Skeletal muscle cell (primary cell): ENCODE measurements at places on chromosomes 6 and 20.

DNA sequence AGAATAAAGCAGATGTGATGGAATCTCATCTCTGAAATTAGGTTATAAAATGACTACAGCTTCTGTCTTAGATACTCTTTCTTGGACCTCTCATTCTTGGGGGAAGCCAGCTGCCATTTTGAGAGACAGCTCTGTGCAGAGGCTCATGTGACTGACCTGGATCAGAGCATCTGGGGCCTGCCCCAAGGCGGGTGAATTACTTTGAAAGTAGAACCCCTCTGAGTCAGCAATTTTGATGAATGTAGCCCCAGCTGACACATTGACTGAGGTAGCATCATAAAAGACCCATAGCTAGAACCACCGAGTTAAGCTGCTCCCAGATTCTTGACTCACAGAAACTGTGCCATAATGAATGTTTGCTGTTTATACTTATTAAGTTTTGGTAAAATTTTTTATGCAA lies 124.5 kb downstream of the THEMIS start:
- DNase-seq = no peak

- DNase-seq = no peak
These were observed 6.0 kb upstream of the RNF182 start for GRCh38 chr6:13918686-13919250.

DNA sequence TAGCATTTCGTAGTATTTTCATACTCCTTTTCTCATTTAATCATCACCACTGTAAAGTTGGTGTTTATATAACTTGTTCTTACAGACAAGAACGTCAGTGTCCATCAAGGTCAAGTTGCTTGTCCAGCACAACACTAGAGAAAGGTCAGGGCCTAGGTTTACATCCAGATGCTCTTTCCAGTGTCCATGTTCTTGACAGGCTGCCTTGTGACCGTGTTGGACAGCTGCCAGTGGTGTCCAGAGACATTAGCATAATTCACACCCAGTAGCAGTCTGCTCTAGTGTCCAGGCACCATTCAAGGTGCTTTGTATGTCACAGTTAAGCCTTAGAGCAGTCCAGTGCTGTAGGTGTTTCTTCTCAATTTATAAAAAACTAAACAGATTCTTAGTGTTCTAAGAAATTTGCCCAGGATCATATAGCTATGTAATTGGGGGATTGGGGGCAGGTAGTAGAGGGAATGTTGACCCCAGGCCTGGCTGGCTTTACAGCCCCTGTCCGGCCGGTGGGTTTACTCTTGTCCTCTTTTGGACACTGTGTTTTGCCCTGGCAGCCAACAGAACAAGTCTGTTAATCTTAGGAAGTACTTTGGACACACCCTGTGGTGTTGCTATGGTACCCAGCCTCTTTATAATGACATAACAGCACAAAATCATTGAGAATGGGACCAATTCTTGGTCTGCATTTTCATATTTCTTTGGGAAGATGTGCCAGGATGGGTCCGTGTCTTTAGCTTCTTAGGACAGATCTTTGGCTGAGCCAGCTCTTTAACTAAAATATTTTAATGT lies 8.0 kb downstream of the STK35 start:
- DNase-seq = no peak

DNA sequence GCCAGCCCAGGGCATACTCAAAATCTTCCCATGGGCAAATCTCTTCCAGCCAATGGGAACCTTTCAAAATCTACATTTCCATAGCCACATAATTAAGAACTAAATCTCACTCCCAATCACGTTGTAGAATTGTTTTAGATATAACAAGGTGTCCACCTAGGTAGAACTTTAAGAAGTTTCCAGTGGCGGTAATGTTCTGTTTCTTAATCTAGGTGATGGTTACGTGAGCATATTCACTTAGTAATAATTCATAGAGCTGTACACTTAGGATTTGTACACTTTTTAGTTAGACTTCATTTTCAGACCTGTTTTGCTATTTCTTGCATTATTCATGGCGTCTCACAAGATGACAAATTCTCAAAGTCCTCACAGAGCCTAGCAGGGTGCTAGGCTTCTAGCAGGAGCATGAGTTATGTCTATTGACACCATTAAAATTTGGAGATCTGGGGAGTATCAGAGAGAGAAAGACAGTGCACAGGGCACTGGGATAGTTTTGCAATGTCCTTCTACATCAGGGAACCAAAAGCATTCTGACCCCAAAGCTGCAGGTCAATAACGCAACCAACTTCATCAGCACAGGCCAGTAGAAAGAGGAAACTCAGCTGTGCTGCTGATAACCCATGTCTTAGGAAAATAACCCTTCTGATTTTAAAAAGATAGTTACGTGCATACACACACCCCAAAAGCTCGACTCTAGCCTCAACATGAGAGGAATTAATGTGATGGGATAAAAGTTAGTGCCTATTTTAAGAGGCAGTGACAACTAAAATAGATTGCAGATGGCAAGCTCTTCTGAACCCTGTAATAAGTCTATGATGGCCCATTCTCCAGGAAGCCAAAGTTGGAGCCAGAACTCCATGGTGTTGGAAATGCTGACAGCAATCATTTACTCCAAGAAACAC lies 518.1 kb upstream of the JARID2 start:
- no peak for DNase-seq

- DNase-seq = no peak
These were observed 159.4 kb upstream of the SPTLC3 start for GRCh38 chr20:12849225-12849910.

DNA sequence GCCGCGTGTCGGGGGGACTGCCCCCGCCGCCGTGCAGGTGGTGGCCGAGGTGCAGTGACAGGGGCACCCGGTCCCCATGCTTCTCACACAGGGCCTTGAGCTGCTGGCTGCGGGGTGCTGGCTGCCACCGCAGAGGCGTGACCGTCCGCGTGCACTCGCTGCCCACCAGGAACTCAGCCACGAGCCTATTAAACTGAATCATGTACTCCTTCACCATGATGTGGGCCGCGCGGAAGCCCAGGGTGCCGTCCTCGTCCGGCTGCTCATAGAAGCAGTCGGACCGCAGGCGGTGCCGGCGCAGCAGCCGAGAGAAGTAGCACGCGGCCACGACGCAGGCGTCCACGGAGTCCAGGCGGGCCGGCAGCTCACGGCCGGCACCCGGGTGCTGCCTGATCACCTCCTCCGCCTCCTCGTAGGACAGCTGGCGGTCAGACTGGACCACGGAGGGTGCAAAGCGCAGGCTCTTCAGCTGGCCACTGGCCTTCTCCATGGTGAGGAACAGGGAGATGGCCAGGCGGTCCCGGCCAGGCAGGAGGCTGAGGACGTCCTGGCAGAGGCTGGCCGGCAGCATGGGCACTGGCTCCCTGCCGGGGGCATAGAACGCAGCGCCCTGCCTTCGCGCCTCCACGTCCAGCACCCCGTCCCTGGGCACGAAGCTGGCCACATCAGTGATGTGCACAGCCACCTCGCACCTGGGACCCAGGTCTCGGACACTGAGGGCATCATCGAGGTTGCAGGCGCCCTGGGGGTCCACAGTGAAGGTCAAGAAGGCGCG lies 9.8 kb downstream of the HELZ2 start:
- DNase-seq = no peak

GRCh38 chr20:60123652-60124051 lies 165.4 kb downstream of the CDH26 start:
- no peak for DNase-seq

- DNase-seq = no peak
These were observed 21.9 kb downstream of the SAMD5 start for GRCh38 chr6:147530132-147531060.

GRCh38 chr6:134074151-134075055 lies 22.0 kb upstream of the SLC2A12 start:
- no peak for DNase-seq

- DNase-seq = no peak
These were observed 42.5 kb downstream of the SESN1 start for GRCh38 chr6:109052018-109052651.

- no peak for DNase-seq
These were observed 98.2 kb upstream of the DTNBP1 start for GRCh38 chr6:15761045-15761502.

GRCh38 chr6:25025248-25025918 lies 89.6 kb upstream of the RIPOR2 start:
- DNase-seq = no peak

- no peak for DNase-seq
These were observed 36.2 kb downstream of the ZBTB9 start for GRCh38 chr6:33490621-33491020.

- no peak for DNase-seq
These were observed 88.3 kb downstream of the ANKRD60 start for GRCh38 chr20:58139849-58140786.

GRCh38 chr6:20399518-20399917 lies 2.2 kb upstream of the E2F3 start:
- DNase-seq = no peak
